Cortex of kidney (tissue), 1 donor: ENCODE measurements at places on chromosomes 2 and 18.

- no peak for DNase-seq
Observed at GRCh38 chr18:28511413-28511821, 334.5 kb upstream of the CDH2 start.

- DNase-seq: no peak
Observed at GRCh38 chr2:237895544-237896506, 36.4 kb downstream of the RAMP1 start.

DNA sequence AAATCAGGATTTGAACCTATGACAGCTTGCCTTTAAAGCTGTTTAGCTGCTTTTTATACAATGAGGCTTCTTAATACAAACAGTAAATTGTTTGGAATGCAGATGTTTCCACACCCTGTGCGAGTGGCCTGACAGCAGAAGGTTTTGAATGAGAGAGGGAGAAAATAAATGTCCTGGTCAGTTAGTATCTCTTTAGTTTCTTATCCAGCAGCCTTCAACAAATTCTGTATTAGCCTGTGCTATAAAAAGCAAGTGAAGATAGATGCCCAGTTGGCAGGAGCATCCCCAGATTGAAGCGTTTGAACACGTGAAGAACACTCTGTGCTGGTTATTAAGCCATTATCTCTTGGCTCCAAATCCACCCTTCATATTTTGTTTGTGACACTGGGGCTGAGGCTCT is 70.6 kb downstream of the CERS6 start:
- no peak for DNase-seq

GRCh38 chr2:167595839-167596471 is 651.4 kb downstream of the STK39 start:
- DNase-seq: no peak

DNA sequence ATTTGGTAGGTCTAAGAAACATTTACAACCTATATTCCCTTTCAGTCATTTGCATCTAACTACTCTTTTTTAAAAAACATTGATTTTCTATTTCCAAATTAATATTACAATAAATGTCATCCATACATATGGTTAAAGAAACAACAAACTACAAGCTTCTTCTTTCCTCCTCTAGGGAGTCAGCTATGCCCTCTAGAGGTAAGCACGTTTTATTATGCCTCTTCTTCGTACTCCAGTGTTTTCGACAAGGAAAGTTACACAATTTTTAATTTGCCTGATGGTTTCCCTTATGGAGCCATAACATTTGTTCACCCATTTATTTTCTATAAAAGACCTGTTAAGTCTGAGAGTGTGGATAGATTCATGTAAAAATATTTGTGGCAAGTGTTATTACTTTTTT is 183.4 kb upstream of the CDH7 start:
- no peak for DNase-seq

DNA sequence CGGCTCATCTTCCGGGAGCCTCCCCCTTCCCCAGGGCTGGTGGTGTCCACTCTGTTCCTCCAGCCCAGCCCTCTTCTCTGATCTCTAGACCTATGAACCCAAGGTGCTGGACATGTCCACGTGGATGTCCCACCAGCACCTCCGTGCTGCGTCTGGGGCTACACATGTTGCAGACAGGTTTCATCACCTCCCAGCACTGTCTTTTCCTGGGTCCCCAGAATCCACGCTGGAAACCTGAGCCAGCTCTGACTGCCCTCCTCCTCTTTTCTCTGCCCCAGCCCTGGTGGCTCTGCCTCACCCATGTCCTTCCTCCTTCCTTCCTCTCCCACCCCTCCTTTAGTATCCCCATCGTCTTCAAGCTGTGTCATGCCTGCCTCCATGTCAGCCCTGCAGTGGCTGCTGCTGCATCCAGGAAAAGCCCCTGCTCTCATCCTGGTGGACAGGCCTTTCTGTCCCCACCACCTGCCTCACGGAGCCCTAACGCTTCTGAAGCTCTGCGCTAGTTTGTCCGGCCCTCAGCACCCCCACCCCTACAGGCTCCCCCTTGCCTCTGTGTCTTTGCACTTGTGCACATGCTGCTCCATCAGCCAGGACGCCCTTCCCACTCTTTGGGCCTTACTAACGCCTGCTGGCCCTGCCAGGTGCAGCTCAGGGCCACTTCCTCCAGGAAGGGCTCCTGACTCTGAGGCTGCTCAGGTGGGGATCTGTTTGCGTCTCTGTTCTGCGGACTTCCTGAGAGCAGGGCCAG is 105.9 kb downstream of the DYSF start:
- DNase-seq: no peak

- no peak for DNase-seq
Observed at GRCh38 chr2:240398661-240399267, 36.7 kb upstream of the GPC1 start.

GRCh38 chr2:45171136-45171501 is 161.9 kb upstream of the SIX2 start:
- DNase-seq: no peak

GRCh38 chr2:215577356-215577755 is 141.5 kb upstream of the FN1 start:
- DNase-seq: no peak

GRCh38 chr2:106995556-106995955 is 109.6 kb upstream of the ST6GAL2 start:
- DNase-seq: no peak

- no peak for DNase-seq
Observed at GRCh38 chr2:102241616-102242305, 54.9 kb downstream of the IL1RL2 start.

DNA sequence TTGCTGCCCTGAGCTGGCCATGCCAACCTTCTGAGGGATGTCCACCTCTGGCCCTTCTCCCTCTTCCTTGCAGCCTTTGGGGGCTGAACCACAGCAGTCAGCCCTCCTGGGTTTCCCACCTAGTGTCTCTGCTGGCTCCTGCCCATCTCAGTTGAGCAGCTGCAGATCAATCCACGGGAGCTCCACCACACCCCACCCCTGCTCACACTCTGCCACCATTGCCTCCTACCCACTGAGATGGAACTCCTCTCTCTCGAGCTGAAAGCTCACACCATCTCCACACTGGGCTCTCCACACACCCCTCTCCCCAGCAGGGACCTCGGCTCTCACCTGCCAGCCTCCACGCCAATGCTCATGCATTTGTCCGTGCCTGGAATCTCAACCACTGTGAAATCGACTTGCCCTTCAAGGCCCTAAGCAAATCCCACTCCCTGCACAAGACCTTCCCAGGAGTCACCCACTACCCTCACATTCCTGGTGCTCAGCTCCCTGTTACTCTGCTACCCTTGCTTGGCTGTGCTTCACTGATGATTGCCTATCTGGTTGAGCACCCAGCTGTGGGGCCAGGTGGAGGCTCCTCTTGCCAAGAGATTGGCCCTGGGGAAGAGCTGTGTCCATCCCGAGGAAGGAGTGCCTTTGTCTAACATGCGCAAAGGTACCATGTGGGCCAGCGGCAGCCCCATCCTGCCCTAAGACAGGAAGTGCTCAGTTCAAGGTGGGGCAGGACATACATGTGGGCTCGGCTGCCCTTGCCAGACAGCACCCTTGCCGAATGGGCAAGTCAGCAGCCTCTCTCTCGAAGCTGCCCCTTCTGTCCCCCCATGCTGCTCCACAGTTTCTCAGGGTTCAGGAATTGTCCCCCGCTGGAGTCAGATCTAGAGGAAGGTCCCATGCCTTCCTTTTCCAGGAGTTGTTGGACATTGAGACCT is 208.7 kb downstream of the CYP26B1 start:
- no peak for DNase-seq

- no peak for DNase-seq
Observed at GRCh38 chr2:171999161-171999560, 592 bp upstream of the METAP1D start.

GRCh38 chr18:390741-391478 is 109.6 kb downstream of the COLEC12 start:
- no peak for DNase-seq

GRCh38 chr2:205640716-205641115 is 41.6 kb upstream of the NRP2 start:
- no peak for DNase-seq

DNA sequence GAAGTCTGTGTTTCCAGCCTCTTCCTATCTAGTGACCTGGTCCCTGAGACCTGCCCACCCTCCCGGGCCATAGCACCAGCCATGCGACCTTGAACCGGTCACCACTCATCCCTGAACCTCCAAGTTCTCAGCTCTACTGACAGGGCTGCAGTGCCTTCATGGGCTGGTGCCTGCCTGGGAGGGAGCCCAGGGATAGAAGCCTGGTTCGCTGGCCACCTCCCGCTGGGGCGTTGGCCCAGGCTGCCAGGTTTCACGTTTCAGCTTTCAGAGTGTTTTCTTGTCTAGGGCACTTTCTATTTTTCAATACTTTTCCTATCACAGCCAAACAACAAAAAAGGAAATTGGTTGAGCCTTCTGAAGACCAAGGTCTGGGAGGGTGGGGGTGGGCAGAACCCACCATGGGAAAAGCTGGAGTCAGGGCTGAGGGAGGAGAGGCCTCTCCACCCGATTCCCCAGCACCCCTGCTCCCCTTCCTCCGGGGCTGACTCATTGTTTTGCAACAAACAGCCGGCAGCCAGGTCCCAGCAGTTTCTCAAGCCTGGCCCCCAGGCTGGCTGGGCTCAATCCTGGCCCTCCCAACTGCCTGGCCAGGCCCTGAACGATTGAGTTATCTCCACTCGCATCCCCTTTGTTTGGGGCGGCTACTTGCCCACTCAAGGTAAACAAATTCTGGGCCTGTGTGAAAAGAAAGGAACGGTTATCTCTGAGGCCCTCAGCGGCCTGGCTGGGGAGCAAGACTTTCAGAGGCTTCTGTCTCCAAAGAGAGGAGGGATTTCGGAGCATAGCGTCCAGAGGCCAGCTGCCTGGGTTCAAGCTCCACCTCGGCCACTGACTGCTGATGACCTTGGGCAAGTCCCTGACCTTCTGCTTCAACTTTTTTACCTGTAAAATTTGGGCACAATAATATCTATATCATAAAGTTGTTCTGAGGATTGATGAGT is 47.5 kb downstream of the ZFP36L2 start:
- no peak for DNase-seq

GRCh38 chr2:46469116-46469515 is 10.2 kb upstream of the TMEM247 start:
- DNase-seq: no peak

GRCh38 chr2:161708350-161708975 is 84.2 kb downstream of the SLC4A10 start:
- DNase-seq: no peak

GRCh38 chr18:154151-154550 is 4.2 kb upstream of the USP14 start:
- no peak for DNase-seq

DNA sequence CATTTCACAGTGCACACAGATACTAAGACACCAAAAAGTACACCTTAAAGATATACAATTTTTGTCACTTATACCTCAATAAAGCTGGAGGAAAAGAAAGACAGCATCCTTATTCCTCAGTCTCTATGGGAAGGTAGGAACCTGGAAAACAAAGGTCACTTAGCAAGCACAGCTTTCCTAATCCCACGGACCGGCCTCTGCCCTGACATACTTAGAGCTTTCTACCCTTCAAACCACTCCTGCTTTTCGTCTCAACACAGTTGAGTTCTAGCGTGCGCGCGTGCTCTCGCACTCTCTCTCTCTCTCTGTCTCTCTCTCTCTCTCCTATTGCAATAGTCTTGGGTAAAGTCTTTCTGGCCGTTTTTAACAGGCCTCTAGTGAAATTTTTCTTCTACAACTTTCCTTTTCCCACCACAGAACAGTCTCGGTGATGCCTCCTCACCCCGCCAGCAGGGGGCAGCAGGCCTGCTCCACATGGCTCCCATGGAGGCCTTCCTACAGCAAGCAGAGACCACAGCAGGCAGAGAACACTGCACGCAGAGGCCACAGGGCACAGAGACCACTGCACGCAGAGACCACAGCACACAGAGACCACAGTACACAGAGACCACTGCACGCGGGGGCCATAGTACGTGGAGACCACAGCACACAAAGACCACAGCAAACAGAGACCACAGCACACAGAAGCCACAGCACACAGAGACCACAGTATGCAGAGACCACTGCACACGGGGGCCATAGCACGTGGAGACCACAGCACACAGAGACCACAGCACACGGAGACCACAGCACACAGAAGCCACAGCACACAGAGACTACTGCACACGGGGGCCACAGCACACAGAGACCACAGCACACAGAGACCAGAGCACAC is 106.9 kb downstream of the FBXO15 start:
- no peak for DNase-seq

DNA sequence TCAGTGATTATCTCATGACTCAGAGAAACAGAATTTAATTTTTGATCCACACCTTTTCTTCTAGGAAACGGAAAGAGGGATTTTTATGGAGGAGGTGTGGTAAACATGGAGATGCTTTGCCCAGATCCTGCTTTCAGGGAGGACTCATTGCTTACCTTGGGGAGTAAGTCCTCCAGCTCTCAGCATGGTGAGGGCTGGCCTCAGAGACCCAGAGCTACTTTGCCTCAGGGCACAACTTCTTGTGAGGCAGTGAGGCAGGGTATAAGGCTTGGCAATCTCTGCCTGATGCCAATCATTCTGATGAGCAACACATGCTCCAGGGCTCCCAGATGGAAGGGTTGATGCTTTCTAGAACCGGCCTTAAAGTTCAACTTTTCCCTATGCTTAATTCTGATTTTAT is 189.9 kb upstream of the DCC start:
- DNase-seq: no peak

DNA sequence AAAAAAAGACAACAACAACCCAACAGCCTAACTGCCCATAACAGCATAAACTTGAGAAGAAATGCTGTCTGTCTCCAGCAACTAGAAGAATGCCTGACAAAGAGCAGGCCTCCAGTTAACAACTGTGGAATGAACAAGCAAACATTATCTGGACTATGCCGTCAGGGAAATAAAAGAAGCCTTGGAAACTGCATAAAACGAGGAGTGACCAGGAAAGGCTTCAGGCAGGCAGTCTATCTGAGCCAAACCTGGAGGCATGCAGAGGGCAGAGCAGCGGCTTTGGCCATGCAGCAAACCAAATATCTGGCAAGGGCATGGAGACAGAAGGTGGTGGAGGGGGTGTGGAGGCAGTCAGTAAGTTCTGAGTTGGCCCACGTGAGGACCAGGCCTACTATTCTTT is 11.1 kb downstream of the HES6 start:
- no peak for DNase-seq

GRCh38 chr18:26119246-26119645 is 14.4 kb upstream of the PSMA8 start:
- DNase-seq: no peak

DNA sequence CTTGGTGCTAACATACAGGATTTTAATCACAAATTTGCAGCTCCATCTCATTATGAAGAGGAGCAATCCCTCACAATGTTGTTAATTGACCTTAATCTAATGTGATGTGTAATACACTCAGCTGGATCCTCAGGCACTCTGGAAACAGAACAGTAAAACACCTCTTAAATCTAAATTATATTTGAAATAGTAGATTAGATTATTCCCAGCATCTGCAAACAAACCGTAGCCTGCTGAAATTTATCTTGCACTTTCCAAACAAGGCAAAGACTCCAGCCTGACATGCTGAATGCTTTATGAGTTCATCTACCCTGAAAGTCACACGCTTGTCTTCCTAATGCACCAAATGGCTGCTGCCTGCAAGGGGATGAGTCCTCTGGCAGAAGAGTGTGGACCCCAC is 402.3 kb upstream of the GYPC start:
- no peak for DNase-seq
